ENCODE measurements at places on chromosomes 12 and 14. TPM values are rescaled to one million over a fixed set of nuclear protein-coding genes. Genes with fewer than 3 reads are reported as not detected.

The GPR84 gene
- 0.39 TPM for total RNA-seq

The TMTC1 gene
- total RNA-seq = not detected

The COX8C gene
- not detected for total RNA-seq

The WDHD1 gene
- total RNA-seq = 35.1 TPM

The AMHR2 gene
- not detected for total RNA-seq

The ERP27 gene
- 10.1 TPM for total RNA-seq

The OSGEP gene
- 65.3 TPM for total RNA-seq

DNA sequence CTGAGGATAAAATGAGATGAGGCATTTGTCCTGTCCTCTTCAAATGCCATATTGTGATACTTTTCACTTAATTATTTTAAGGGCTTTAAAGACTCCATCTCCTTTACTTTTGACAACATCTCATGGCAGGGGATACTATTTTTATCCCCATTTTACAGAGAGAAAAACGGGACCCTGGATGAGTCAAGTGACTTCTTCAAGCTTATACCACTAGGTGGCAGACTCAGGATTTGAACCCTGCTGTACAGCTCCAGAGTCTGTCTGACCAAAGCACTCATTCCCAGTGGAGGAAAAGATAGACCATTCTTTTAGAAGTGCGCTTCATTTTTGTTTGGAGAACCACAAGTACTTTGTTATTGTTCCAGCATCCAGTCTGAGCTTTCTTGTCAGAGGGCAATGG lies 1.7 kb upstream of the SMOC1 start:
- DNase-seq = no peak

DNA sequence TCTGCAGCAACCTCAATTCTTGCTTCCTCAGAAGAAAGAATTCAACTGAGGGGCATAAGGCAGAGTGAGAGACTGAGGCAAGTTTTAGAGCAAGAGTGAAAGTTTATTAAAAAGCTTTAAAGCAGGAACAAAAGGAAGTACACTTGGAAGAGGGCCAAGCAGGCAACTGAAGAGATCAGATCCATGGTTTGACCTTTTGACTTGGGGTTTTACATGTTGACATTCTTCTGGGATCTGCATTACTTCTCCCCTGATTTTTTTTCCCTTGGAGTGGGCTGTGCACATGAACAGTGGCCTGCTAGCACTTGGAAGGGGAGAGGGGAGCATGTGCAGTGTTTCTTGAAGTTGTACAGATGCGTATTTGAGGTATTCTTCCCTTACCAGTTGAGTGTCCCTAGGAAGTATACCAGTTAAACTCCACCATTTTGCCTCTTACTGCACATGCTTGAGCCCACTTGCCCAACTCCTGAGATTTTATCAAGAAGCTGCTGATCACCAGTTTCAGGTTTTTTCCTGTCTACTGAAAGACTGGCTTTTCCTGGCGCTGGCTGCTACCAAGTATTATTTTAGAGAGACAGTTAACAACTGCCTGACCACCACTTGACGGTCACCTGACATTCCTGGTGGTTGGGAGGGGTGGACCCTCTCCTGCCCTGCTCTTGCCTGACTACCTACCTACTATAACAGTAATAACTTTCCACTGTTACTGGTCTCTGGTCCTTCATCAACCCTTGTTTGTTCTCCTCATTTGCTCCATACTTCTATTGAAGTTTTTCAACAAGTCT lies 26.0 kb upstream of the TMTC2 start:
- DNase-seq = no peak

- DNase-seq = no peak
These were observed 94.5 kb downstream of the CALM1 start for GRCh38 chr14:90491221-90491885.

- DNase-seq = no peak
These were observed 810.8 kb upstream of the ATXN7L3B start for GRCh38 chr12:73726881-73727280.

GRCh38 chr12:46458500-46459102 lies 86.0 kb upstream of the SLC38A2 start:
- no peak for DNase-seq

DNA sequence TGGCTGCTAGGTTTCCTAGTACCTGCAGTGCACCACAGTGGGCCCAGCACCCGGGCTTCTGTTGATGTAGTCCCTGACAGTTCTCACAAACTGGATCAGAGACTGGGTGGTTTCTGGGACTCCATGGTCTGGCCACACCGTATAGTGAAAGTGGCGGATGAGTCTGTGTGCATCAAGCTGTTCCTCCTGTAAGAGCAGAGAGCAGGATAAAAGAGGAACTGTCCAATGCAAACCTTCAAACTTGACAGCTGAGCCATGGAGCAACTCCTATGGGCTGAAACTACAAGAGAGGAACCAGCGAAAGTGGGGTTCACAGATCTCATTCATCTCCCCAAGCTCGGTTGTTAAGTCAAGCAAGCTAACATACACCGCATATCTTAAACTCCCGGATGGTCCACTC lies 102.8 kb downstream of the PTPRB start:
- no peak for DNase-seq

DNA sequence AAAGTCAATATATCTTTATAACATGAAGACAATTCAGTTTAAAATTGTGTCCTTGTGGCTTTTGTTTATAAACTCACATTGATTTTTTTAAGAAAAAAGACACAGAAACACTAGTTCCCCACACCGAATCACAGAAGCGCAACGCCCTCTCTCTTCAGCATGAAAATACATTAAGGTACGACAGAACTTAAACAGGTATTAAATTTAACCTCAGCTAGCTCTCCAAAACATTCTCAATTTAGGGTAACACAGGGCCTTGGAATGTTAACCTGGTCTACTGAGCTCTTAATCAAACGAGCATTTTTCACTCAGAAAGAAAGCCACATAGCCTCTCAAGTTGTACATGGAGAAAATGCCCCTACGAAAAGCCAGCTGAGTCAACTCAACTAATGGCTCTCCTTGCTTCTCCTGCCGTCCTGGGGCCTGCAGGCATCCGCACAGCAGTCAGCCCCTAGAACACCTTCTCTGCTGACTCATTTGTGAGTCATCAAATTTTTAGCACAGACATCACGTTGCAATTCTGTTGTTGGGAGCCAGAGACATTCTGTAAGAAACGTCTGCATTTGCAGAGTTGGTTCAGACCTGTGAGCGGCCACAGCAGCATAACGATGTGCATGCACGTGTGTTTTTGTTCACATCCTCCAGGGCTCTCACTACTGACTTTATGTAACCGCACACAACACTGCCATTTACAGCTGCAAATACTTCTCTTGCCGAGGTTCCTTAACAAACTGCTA lies 141.6 kb downstream of the ITPR2 start:
- no peak for DNase-seq

DNA sequence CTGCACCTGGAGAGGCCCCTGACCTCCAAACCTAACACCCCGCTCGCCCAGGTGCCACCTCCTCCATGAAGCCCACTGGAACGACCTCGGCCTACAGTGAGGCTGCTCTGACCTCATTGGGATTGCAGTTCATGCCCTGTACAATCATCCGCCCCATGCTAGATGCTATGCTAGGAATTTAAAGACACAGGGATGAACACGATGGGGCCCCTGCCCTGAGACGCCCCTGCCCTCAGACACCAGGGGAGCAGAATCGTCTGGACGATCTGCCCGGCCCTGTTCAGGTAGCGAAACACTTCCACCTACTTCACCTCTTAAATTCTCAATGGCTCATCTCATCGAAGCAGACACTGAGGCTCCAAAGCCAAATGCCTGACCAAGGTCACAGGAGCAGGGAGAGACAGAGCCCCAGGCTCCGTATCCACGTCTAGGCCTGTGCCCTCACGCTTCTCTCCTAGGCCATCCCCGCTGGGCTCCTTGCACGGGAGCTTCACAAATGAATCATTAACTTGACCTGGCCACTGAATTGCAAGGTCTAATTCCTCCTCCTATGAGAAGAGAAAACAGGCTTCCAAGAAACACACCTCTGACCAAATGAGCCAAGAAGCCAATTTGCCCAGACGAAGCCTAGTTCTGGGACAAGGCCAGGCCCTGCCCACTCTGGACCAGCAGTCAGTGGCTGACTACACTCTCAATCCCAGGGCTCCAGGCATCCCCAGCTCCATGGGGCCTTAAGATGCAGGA lies 35.2 kb downstream of the SCARB1 start:
- no peak for DNase-seq

GRCh38 chr14:103101963-103102688 lies 7.6 kb downstream of the EXOC3L4 start:
- no peak for DNase-seq

DNA sequence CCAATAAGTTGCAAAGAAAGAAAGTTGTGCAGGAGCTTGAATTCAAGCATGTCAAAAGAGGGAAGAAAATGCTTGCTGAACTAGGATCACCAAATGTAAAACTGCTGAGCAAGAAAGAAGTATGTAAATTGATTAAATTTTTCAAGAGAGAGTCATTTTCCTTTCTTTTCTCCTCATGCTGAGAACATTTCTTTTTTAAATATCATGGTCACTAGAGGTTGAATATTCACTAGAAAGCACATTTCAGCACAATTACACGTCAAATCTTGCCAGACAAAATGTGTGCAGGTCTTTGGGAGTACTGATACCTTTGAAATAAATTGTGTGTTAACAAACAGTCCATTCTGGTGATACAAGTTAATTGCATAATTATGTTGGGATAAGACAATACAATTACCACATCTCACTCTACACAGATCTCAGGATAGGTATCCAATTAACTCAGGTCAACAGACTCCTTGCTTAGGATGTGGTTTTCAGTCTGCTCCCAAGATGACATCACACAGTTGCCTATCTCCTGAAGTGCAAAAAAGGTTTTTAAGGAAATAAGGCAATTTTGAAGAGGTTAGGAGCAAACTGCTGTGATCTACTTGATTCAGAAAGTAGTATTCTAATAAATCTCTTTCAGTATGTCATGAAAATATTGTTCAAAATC lies 862.2 kb downstream of the RPS29 start:
- DNase-seq = no peak

GRCh38 chr14:24741871-24742270 lies 107.9 kb upstream of the GZMB start:
- DNase-seq = no peak

DNA sequence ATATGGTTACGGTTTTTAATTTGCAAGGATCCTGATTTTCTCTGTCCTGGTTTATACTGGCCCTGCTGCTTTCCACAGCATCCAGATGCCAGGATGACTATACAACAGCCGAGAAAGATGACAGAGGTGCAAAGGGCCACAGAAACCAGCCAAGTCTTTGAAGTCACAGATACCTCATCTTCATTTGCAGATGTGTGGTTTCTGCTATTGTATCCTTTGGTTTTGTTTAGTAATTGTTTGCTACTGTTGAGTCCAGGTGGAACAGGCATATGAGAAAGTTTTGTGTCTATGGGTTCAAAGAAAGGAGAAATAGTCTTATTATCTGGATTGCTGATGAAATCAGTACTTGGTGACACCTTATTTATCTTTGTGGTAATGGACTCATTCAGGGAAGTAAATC lies 17.3 kb upstream of the KLHL42 start:
- DNase-seq = no peak

All from activated naive CD8-positive, alpha-beta T cell treated with anti-CD3 and anti-CD28 coated beads, Interleukin-2, amount 10 ng/mL, durations not matched to agents 7 days and 5 days (primary cell).